ENCODE measurements at places on chromosomes 11 and 22. TPM values are rescaled to one million over a fixed set of nuclear protein-coding genes. Genes with fewer than 3 reads are reported as not detected.

ZNF74 gene
- 10.7 TPM for total RNA-seq

FBLN1 gene
- total RNA-seq: 272 TPM

APOA5 gene
- total RNA-seq: not detected

- no peak for DNase-seq
These were observed 21.8 kb upstream of the RRM1 start for GRCh38 chr11:4072668-4073285.

DNA sequence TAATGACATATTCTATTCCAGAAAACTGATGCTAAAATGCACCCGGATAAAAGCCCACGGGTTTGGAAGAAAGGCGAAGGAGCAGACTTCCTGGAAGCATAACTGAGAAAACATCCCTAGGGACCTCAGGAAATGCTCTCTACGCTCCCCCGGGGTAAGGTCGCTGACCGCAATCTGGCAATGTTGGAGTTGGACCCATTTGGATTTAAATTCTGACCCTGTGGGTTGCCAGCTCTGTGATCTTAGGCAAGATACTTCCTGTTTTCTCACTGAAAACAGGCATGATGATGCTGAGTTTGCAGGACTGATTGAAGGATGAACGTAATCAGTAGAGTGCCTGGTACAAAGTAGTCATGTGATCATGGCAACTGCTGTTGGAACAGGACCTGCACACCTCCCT is 1054.0 kb downstream of the NTM start:
- DNase-seq: no peak

DNA sequence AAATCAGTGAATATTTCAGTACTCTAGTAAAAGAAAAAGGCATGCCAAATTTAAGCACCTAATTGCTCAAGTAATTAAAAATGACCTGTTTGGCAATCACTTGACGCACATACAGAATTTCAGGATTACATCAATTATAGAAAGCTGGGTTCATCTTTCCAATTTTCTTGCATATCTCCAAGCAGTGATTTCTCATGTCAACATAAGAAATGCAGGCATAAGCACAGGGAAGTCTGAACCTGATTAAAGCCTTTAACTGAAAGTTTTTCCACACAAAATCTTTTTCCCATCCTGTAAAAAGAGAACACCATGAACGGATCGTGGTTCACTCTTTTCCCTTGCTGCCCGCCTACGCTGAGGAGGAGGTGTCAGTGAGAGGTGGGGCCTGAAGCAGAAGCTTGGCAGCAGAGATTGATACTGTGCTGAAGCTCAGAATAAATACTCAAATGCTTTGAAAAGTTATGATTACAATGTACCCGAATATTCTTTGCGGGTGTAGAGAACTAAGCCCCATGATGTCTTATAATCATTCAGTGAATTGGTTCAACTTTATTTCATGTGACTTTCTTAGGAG is 704.1 kb upstream of the CCDC90B start:
- DNase-seq: no peak

DNA sequence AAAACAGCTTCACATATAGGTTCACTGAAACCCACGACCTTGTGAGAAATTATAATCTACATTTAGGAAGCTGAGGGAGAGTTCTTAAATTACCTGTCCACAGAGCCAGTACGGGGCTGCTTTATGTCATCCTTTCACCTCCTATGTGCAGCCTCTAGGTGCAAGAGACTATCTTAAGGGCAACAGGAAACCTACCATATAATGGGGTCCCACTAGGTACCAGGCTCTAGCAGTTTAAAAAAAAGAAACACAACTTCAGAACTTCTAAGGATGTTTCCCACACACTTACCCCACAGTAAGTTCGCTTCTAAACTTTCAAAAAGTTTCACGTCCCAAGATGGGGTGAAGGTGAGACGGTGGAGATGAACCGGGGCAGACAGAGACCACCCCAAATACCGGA is 573 bp downstream of the STK33 start:
- DNase-seq: no peak

GRCh38 chr11:117144477-117145392 is 648 bp downstream of the PAFAH1B2 start:
- DNase-seq: peak; percentile 79

DNA sequence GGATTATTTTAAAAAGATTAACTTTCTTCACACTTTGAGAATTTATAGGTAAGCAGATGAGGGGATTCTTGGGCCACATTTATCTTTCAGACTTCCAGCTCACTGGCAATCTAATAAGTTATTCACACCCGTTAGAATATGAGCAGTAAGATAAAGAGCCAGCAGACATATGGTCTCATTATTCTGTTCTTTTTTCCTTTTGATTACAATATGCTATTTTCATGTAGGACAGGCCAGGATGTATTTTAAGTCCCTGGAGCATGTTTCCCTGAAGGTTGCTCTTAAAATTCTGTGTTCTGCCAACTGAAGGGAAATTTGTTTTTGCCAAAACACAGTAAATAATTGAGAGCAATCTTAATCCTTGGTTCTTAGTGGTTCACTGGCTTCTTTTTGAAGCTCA is 22.2 kb downstream of the PDHX start:
- no peak for DNase-seq

GRCh38 chr11:113638376-113638775 is 67.7 kb downstream of the TMPRSS5 start:
- no peak for DNase-seq

C22orf31 gene
- total RNA-seq: not detected

GRCh38 chr11:70597751-70598625 is 199.7 kb downstream of the CTTN start:
- DNase-seq: no peak

GRCh38 chr11:102293873-102294601 is 23.2 kb upstream of the BIRC3 start:
- no peak for DNase-seq

DNA sequence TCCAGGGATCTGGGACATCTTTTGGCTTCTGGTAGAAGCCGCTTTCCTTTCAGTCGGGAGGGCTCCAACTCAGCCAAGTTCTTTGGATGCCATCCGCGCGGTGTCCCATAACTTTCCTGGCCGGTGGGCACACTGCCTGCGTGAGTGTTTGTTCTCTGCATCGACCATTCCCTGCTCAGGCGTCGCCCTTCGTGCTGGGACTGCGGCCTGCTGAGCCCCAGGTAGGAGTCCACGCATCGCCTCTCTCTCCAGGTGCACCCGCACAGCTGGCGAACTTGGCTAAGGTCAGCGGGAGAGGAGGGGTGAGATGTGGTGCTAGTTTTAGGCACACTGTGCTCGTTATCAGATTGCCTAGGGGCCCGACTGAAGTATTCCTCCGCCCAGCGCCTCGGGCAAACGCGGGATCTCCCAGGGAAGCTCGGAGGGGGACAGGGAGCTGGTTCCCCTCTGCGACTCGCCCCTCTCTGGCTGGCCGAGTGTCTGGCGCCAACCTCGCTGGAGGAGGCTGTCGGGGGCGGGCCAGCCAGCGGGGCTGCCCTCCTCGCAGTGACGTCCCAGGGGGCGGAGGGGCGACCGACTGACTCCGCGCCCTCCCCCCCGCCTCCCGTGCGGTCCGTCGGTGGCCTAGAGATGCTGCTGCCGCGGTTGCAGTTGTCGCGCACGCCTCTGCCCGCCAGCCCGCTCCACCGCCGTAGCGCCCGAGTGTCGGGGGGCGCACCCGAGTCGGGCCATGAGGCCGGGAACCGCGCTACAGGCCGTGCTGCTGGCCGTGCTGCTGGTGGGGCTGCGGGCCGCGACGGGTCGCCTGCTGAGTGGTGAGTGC is at the start of gene LAYN:
Gene LAYN (plus strand): TSS at position 607 of the 823 bp plus-strand sequence. CDS start 124 bp downstream, at position 731.
- DNase-seq: peak; percentile 74

- no peak for DNase-seq
These were observed 106.9 kb downstream of the SYN3 start for GRCh38 chr22:32951076-32951806.

DNA sequence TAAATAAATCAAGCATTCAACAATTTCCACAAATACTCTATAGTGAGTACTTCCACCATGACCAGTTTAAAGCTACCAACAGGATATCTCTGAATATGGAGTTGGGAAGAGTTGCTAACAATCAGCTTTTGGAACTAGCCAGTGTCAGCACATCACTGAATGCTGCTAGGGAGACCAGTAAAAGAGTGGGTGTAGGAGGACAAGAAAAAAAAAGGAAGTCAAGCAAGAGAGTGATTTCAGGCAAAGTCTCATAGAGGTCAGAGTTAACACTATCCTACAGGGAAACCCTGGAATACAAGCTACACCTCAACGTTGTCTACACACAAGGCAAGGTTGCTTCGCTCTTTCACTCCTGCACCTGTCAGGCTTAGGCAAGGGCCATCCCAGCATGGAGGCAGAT is 24.2 kb downstream of the EIF3F start:
- no peak for DNase-seq

OR51G2 gene
- not detected for total RNA-seq

- DNase-seq: no peak
These were observed 18.3 kb upstream of the ZBED5 start for GRCh38 chr11:10876158-10876557.

OR5D16 gene
- not detected for total RNA-seq

- peak; percentile 86 for DNase-seq
These were observed 14.5 kb downstream of the SERPINH1 start for GRCh38 chr11:75576499-75576918.

GRCh38 chr22:50190941-50191741 is 5.4 kb downstream of the TRABD start:
- no peak for DNase-seq

DNA sequence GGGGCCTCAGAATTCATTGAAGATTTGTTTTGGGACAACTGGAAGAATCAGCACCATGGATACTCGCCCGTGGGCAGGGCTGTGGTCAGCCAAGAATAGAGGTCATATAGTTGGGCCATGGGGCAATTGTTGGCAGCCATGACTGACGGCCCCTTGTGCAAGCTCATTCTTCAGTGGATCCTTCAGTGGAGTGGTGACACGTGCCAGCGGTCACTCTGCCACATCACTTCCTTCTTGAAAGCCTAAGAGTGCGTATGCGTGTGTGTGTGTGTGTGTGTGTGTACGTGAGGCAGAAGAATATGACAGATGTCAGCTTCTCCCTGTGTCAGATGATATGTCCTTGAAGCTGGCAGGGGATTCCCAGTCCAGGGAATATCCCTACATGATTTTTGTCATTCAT is 1.8 kb upstream of the IL18BP start:
- peak; percentile 87 for DNase-seq

GRCh38 chr11:134670961-134671370 is 258.9 kb upstream of the B3GAT1 start:
- DNase-seq: no peak

DNA sequence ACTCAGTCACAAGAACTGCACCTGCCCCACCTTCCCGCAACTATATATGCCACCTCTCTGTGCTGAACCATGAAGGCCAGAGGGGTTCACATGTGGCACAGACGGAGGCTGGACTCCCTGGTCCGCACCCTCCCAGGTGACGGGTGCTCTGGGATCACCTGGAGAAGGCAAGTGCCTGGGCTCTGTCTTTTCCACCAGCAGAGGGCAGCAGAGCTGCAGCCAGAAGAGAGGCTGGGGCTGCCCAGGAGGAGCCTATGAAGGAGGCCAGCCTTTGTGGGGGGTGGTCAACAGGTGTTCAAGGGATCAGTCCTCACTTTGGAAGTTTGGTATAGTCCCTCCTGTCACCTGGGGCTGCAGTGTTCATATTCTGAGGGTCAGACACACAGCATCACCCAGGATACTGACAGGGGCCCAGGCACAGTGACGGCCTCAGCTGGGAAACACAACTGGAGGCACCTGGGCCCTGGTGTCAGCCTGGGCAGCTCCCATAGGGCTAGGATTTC is 39.2 kb upstream of the IGLL5 start:
- DNase-seq: peak; percentile 78

GRCh38 chr11:119310682-119311052 is 6.3 kb downstream of the MCAM start:
- no peak for DNase-seq

- no peak for DNase-seq
These were observed 17.1 kb upstream of the NRIP3 start for GRCh38 chr11:9020916-9021315.

DNA sequence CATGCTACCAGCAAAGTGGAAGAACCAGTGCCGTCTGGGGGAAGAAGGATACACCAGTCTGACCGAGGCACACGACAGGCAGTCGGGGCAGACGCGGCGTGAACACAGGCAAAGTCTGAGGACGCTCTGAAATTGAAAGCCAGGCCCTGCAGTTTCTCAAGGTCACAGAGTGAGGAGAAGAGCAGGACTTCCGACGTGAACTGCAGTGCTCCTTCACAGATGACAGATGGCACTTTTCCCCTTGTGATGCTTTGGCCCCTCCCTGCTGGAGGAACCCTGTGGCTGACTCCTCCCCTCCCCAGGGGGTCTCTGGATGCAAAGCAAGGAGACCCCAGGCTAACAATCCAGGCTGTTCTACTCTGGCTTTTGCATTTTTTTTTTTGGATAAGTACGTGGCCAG is 19.6 kb upstream of the JAM3 start:
- peak; percentile 25 for DNase-seq

GRCh38 chr22:37742376-37743171 is 45.7 kb downstream of the TRIOBP start:
- DNase-seq: no peak

CLCF1 gene
- 4.0 TPM for total RNA-seq

DNA sequence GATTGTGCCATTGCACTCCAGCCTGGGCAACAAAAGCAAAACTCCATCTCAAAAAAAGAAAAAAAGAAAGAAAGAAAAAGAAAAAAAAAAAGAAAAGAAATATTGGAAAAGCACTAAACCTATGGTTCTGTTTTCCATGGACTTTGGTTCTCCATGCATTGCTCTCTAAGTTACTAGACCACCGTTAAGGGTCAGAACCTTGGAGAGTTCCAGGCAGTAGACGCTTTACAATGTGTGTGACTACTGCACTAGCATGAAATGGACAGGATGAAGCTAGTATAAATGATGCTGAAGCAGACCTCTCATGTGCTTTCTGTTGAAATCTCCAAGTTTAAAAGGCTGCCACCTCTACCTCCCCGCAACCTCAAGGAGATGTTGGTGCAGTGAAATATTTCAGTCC is 63.5 kb downstream of the SIK2 start:
- no peak for DNase-seq

DNA sequence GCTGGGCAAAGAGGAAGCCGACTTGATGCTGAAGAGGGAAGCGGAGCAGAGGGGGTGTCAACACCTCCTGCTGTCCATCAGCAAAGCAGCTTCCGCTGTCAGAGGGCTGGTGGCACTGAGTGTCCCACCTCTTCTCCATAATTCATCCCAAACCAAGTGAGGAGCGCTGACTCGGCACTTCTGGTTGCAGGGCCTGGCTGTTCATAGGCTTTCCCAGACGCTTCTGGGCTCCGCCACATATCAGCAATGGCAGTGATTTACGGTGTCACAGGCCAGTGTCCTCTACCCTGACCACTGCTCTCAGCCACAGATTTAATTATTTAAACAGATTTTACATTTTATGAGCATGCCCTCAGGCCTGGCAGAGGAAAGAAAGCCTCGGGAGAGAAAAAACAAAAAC is 70.1 kb upstream of the TENM4 start:
- no peak for DNase-seq

TP53AIP1 gene
- total RNA-seq: not detected

CCDC116 gene
- total RNA-seq: 0.69 TPM

GRCh38 chr11:87236368-87236767 is 198.6 kb downstream of the TMEM135 start:
- no peak for DNase-seq

OR2AG1 gene
- not detected for total RNA-seq

Data from upper lobe of right lung (tissue), 1 donor.